Thymus (tissue), 14 donors: ENCODE measurements at places on chromosomes 1 and 21.

- H3K36me3 ChIP-seq, result no peaks in the 10 kb centered on the region
- no peak for DNase-seq
- H3K27ac ChIP-seq, result no peak overlapping the region
- H3K4me3 ChIP-seq, result no peak overlapping the region
Measured at GRCh38 chr1:116166011-116166571, 54.9 kb downstream of the MAB21L3 start.

DNA sequence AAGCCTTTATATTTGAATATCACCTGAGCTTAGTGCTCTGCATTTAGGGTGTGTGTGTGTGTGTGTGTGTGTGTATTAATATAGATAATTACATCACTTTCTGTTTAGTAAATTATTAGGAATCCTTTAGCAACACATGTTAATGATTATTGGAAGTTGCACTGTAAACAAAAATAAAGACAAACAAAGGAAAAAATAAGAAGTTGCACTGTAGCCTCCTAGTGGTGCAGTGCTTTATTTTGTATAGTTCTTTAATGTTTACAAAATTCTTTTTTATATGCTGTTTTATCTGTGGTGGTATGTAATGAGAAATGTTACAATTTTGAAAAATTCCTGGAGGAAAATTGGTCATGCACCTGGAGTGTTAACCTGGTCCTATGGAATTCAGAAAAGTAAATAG is 69.2 kb downstream of the UBE4B start:
- no peak overlapping the region for H3K27ac ChIP-seq
- peaks cover 40% of the 10 kb centered on the region for H3K36me3 ChIP-seq
- H3K27me3 ChIP-seq, result no peaks in the 10 kb centered on the region
- no peak for DNase-seq
- H3K4me1 ChIP-seq, result peaks cover 5% of the 10 kb centered on the region

DNA sequence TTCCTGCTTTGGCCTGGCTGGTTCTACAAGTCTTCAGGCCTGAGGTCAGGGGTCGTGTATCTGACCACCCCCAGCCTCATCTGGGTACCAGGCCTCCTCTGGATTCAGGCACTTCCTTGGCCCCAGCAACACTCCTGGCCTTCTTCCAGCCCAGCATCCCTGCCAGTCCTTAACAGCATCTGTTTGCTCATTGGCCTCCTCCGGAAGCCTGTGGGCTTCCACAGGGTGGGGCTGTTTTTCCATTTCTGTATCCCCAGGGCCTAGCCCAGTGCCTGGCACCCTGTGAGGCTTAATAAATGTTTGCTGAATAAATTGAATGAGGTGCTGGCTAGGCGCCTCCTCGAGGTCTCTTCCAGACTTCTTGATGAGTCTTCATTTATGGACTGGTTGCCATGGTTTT is 21.5 kb upstream of the GPR37L1 start:
- H3K27me3 ChIP-seq, result no peaks in the 10 kb centered on the region
- no peak overlapping the region for H3K4me3 ChIP-seq
- H3K27ac ChIP-seq, result no peak overlapping the region
- H3K36me3 ChIP-seq, result no peaks in the 10 kb centered on the region
- DNase-seq, result no peak

DNA sequence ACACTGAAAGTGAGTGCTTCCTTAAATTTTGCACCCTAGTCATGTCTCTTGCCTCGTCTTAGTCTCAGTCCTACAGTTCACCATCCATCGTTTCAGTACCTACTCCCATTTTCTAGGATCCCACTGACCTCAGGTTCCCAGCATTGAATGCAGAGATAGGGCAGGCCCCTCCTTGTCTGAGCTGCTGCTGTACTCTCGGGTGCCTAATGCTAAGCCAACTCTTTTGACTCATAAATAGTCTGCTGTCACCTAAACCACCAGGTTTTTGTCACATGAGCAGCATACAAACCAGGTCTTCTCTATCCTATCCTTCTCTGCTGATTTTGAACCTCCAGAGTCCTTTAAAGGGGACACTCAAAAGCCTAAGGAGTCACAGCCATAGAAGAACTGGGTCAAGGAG is 3.0 kb downstream of the ARHGAP30 start:
- no peak for DNase-seq
- H3K27ac ChIP-seq, result no peak overlapping the region
- peaks cover 22% of the 10 kb centered on the region for H3K4me1 ChIP-seq
- no peak overlapping the region for H3K4me3 ChIP-seq
- peaks cover 10% of the 10 kb centered on the region for H3K36me3 ChIP-seq

DNA sequence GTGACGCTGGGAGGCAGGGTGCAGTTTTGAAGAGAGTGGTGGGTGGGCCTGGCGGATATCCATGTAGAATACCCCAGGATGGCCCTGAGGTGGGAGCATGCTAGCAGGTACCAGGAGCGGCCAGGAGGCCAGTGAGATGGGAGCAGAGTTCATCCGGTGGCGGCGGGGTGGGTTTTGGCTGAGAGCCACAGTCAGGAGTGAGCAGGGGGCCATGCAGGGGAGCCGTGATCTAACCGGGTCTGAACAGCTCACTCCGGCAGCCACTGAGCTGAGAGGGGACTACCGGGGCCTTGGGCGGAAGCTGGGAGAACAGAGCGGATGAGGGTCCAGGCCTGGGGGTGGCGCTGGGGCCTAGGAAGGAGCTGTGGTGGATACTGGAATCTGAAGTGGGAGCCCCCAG is 47.6 kb upstream of the LRP8 start:
- no peaks in the 10 kb centered on the region for H3K27me3 ChIP-seq
- DNase-seq, result no peak
- H3K4me3 ChIP-seq, result no peak overlapping the region
- H3K36me3 ChIP-seq, result no peaks in the 10 kb centered on the region
- no peak overlapping the region for H3K27ac ChIP-seq
- H3K4me1 ChIP-seq, result no peaks in the 10 kb centered on the region

- no peaks in the 10 kb centered on the region for H3K4me1 ChIP-seq
- no peaks in the 10 kb centered on the region for H3K27me3 ChIP-seq
- H3K27ac ChIP-seq, result no peak overlapping the region
- H3K4me3 ChIP-seq, result no peak overlapping the region
- no peak for DNase-seq
Measured at GRCh38 chr1:164905869-164906268, 346.9 kb downstream of the PBX1 start.

DNA sequence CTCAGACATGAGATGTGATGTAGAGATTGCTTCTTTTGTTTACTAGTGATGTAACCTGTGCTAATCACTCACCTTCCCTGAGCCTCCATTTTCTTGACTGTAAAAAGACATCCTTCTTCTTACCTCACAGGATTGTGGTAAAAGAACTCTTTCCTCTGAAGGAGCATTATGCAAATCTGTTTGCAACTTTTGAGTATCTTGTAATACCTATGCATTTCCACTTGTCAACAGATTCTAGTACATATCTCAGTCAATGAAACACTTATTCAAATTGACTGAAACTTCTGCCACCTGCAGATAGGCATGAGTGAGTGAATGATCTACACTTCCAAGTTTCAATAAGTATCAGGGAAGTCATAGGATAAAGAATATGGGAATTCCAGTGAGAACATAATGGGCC is 174.7 kb downstream of the HHIPL2 start:
- no peaks in the 10 kb centered on the region for H3K4me1 ChIP-seq
- H3K36me3 ChIP-seq, result no peaks in the 10 kb centered on the region
- DNase-seq, result no peak
- H3K4me3 ChIP-seq, result no peak overlapping the region
- no peaks in the 10 kb centered on the region for H3K27me3 ChIP-seq

DNA sequence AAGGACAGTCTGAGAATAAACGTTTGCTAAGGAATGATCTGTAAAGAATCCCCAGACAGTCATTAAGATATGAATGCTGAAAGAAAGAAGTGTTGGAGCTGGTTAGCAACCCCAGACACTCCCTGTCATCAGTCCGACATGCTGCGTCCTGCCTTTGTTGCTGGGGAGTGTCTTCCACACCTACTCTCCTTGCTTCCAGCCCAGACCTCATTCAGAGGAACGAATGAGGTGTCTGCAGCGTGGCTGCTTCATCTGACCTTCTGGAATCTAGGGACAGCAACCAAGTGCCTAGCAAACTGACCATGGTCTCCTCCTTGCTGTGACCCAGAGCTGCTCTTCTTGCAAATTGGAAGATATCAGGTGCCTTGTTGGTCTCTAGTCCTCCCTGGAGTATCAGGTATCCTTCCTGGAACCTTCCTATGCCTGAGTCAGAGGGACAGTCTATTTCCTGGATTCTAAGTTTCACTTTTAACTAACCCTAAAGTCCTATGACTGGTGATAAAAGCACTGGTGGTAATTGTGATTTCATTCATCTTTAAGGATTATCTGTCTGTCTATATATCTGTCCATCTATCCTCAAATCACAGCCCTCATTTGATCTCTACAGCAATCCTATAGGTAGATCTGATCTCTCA is 45.3 kb downstream of the NFASC start:
- H3K4me3 ChIP-seq, result no peak overlapping the region
- no peak for DNase-seq
- no peaks in the 10 kb centered on the region for H3K4me1 ChIP-seq
- no peak overlapping the region for H3K27ac ChIP-seq

- no peak overlapping the region for H3K4me3 ChIP-seq
- peaks cover 14% of the 10 kb centered on the region for H3K27me3 ChIP-seq
- H3K36me3 ChIP-seq, result no peaks in the 10 kb centered on the region
- H3K4me1 ChIP-seq, result no peaks in the 10 kb centered on the region
Measured at GRCh38 chr1:178484698-178485225, 12.0 kb downstream of the CLEC20A start.

- H3K27ac ChIP-seq, result no peak overlapping the region
- H3K4me3 ChIP-seq, result no peak overlapping the region
- DNase-seq, result no peak
- no peaks in the 10 kb centered on the region for H3K4me1 ChIP-seq
- H3K36me3 ChIP-seq, result no peaks in the 10 kb centered on the region
Measured at GRCh38 chr1:6172549-6172948, 7.6 kb downstream of the CHD5 start.

- no peaks in the 10 kb centered on the region for H3K36me3 ChIP-seq
- DNase-seq, result no peak
- no peaks in the 10 kb centered on the region for H3K4me1 ChIP-seq
- no peak overlapping the region for H3K4me3 ChIP-seq
Measured at GRCh38 chr1:9058465-9058864, 11.0 kb downstream of the SLC2A5 start.

GRCh38 chr1:63557365-63557987 is 34.2 kb downstream of the EFCAB7 start:
- no peak overlapping the region for H3K27ac ChIP-seq
- peaks cover 8% of the 10 kb centered on the region for H3K36me3 ChIP-seq
- H3K4me3 ChIP-seq, result no peak overlapping the region
- peak; percentile 2 for DNase-seq

DNA sequence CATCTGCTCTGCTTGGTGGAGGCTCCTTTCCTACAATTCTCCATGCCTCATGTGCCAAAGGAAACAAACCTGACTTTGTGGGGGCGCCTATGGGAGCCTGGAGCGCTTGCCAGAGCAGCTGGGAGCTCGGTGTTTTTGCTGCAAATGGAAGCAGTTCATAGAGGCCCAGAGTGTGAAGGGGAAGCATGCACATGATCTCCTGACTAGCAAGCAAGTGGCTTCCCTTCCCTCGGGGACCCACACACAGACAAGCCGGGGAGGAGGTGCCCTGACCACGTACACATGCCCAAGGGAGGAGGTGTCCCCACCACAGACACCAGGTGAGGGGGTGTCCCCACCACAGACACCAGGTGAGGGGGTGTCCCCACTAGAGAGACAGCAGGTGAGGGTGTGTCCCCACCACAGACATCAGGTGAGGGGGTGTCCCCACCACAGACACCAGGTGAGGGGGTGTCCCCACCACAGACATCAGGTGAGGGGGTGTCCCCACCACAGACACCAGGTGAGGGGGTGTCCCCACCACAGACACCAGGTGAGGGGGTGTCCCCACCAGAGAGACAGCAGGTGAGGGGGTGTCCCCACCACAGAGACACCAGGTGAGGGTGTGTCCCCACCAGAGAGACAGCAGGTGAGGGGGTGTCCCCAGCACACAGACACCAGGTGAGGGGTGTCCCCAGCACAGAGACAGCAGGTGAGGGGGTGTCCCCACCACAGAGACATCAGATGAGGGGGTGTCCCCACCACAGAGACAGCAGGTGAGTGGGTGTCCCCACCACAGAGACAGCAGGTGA is 106.8 kb downstream of the CRYAA start:
- H3K4me3 ChIP-seq, result no peak overlapping the region
- peaks cover 69% of the 10 kb centered on the region for H3K27me3 ChIP-seq
- no peak overlapping the region for H3K27ac ChIP-seq
- H3K4me1 ChIP-seq, result peaks cover 8% of the 10 kb centered on the region
- no peak for DNase-seq

DNA sequence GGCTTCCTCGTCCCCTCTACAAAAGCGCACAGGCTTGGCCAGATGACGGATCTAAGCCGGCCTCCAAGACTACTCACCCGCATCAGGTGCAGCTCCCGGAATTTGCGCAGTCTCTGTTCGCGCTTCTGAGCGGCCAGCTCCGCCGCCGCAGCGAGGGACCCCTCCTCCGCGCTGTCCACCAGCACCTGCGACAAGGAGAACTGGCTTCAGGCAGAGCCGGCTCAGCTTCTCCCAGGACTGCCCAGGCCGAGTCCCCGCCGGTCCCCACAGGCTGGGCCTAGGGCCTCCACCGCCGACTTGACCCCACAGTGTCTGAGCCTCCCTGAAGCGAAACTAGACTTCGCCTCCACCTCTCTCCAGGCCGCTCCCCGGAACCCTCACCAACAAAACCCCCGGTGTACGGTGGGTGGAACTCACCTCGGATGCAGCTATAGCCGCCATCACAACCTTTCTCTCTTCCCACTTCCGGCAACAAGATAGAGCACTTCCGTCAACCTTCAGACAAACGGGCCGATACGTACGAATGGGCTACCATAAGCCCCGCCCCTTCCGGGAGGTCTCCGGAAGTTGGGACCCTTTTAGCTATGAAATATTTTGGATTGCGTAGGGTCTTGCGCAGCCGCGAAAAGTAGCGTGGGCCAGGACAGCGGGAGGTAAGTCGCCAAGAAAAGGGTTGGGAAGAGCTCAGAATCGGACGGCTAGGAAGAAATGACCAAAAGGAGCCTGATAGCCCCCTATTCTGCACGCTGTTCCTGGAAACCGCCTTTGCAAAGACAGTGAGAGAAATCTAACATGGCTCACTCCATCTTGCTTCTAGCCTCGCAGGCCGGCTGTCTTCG is at the start of gene SYF2:
Gene SYF2 (minus strand): TSS at position 476 of the 839 bp plus-strand sequence. CDS start 35 bp downstream, at position 441.
- peak within 1 kb of the TSS; percentile 99 for H3K4me3 ChIP-seq
- DNase-seq, result peak; percentile 93
- H3K27me3 ChIP-seq, result no peaks in the 10 kb centered on the region
- H3K4me1 ChIP-seq, result peaks cover 11% of the 10 kb centered on the region
- H3K27ac ChIP-seq, result peak within 1 kb of the TSS; percentile 97

DNA sequence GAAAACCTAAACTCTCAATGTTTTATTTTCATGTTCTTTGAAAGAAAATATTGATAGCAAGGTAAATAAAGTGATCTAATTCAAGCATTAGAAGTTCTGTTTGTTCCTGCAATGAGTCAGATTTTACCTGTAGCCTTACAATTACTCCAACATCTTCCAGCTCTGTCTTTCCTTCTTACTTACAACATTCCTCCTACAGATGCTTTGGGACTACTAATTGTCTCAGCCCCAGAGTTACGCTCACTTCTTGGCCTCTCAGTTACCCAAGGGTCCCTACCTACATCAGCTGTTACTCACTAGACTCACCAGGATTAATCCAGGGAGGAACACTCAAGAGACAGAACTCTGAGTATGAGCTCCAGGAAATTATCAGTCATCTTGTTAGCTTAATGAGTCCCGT is 26.4 kb downstream of the OR14A16 start:
- H3K4me1 ChIP-seq, result no peaks in the 10 kb centered on the region
- no peak overlapping the region for H3K27ac ChIP-seq
- H3K36me3 ChIP-seq, result no peaks in the 10 kb centered on the region
- no peaks in the 10 kb centered on the region for H3K27me3 ChIP-seq
- H3K4me3 ChIP-seq, result no peak overlapping the region
- no peak for DNase-seq
